Left ventricle myocardium inferior (tissue), 1 donor: ENCODE measurements at places on chromosomes 12 and 14. TPM values are rescaled to one million over a fixed set of nuclear protein-coding genes. Genes with fewer than 3 reads are reported as not detected.

- DNase-seq = no peak
Measured at GRCh38 chr12:48334808-48335207, 15.9 kb downstream of the ZNF641 start.

GRCh38 chr14:59354666-59355065 lies 110.5 kb downstream of the GPR135 start:
- no peak for DNase-seq

- DNase-seq = no peak
Measured at GRCh38 chr14:24794644-24795305, 160.8 kb upstream of the GZMB start.

DNA sequence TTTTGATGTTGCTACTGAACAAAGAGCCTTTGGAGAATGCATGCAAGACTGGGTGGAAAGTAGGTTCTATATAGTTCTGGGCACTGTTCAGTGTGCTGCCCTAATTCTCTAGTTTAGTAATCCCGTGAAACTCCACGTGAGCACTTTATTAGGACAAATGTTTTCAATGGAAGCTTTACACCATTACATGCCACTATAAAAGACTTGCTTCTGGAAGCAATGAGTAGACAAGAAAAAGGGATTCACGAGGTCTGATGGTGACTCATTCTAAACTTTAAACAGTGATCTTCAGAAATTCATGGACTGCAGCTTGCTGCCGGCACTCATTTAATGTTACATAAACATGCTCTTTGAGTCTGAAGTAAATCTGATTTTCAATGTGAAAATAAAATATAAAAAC lies 22.3 kb downstream of the ATG14 start:
- DNase-seq = no peak

DNA sequence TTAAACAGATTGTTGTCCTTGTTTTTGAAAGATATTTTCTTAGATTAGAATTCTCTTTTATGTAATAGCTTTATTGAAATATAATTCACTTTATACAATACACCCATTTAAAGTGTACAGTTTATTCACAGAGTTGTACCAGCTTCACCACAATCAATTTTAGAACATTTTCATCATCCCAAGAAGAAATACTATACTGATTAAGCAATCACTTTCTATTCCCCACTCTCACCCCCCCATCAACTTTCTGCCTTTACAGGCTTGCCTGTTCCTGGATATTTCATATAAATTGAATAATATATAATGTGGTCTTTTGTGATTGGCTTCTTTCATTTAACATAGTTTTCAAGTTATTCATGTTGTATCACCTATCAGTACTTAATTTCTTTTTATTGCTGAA lies 44.4 kb downstream of the ARHGAP5 start:
- no peak for DNase-seq

- no peak for DNase-seq
Measured at GRCh38 chr12:110718222-110718908, 24.3 kb downstream of the PPP1CC start.

DNA sequence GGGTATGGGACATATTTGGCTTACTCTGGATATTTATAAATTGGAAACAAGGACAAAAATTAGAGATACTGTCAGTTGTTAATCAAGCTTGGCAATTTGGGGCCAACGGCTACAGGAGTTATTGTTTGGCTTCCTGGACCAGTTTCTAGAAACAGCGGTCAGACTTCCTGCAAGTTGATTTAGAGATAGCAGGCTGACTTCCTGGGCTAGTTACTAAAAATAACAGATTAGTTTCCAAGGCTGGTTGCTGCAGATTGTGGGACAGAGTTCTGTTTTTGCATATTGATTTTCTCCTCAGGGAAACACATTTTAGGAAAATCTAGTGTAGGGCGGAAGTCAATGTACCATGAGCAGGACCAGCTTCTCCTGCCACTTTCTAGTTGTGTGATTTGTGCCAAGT lies 144.0 kb upstream of the TMPO start:
- DNase-seq = no peak

GRCh38 chr12:63792338-63792737 lies 12.6 kb downstream of the RXYLT1 start:
- DNase-seq = no peak

STYK1 gene
- not detected for total RNA-seq

DNA sequence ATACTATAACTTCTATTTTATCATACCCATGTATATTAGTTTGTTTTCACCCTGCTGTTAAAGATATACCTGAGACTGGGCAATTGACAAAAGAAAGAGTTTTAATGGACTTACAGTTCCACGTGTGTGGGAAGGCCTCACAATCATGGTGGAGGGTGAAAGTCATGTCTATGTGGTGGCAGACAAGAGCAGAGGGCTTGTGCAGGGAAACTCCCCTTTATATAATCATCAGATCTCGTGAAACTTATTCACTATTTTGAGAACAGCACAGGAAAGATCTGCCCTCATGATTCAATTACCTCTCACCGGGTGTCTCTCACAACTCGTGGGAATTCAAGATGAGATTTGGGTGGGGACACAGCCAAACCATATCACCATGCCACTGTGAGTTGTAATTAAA lies 135.8 kb downstream of the SYNE2 start:
- no peak for DNase-seq

- no peak for DNase-seq
Measured at GRCh38 chr12:56477521-56478225, 9.3 kb downstream of the SPRYD4 start.

DNA sequence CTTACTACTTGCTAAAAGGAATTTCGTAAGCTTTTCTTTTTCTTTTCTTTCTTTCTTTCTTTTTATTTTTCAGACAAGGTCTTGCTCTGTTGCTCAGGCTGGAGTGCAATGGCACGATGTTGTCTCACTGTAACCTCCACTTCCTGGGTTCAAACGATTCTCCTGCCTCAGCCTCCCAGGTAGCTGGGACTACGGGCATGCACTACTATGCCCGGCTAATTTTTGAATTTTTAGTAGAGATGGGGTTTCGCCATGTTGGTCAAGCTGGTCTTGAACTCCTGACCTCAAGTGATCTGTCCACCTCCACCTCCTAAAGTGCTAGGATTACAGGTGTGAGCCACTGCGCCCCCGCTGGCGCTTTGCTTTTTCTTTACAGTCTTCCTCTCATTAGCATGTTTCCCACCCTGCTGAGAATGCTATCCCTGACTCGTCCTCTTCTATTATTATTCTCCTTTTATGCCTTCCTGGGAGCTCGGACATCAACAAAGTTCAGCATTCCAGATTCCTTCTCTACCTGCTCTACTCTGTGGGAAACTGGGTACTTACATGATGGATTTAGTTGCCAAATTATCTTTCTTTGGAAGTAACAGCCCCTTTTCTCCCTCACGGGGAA lies 3.1 kb downstream of the MTHFD1 start:
- no peak for DNase-seq

DNA sequence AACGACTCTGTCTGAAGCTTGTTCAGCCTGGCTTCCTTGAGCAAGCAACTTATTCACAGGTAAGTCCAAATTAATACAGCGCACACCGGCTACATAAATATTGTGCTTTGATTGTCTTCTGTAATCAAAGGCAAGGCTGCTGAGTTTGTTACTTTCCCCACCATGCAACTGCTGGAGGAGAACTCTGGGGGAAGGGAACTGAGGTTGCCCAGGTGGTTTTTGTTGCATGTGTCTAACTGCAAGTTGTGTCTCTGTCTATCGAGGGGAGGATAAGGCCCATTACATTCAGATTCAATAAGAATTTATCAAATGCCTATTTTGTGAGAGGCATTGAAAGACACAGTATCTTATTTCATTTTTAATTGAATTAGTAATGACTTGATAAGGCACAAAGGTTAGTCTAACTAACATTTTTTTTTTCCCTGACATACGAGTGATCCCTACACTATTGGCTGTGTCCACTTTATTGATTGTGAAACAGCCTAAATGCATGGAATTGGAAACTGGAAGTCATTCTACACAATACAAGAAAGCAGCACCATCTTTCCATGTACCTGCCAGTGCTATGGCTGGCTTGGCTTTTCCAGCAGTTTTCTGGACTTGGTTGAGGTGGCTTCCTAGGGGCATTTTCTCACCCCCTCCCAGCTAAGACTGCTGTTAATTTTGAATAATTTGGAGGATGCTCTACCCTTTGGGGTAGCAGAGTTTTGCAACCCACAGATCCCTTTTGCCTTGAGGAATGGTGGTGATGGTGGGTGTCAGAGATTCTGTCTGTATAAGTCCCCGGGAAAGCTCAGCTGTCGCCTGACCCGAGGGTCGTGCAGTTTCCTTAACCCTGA lies 951 bp upstream of the CHST11 start:
- DNase-seq = no peak

SETD1B gene
- 7.9 TPM for total RNA-seq

DNA sequence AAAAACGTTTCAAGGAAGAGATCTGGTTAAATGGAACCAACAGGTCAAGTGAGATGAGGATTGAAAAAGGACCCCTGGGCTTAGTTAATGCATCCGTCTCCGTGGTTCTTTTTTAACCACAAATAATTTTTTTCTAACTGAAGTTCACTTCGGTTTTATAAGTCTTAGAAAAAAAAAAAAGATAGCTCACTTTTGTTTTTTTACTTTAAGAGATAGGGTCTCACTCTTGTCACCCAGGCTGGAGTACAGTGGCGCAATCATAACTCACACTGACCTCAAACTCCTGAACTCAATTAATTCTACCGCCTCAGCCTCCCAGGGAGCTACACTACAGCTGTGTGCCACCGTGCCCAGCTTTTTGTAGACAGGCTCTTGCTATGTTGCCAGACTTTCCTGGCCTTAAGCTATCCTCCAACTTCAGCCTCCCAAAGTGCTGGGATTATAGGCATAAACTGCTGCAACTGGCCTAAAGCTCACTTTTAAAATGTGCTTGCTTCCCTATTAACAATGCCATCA lies 11.8 kb downstream of the HNRNPC start:
- DNase-seq = no peak

- no peak for DNase-seq
Measured at GRCh38 chr14:44609876-44610510, 102.9 kb upstream of the FSCB start.

- no peak for DNase-seq
Measured at GRCh38 chr14:51545396-51545795, 106.3 kb upstream of the FRMD6 start.

DNA sequence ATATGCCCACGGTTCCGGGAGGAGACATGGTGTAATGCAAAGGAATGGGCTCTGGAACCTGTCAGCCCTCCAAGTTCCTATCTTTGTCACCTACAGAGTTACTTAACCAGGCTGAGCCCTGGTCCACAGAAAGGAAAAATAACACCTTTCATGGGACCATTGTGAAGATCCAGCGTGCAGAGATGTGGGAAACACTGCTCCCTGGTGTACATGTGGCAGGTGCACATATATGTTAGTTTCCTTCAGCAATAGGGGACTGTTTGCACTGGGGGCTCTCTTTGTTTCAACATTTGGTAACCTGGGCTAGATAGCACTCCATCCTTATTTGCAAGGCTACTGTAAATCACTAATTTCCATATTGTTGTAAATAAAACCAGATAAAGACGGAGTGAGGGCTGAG lies 72.3 kb downstream of the ANO2 start:
- no peak for DNase-seq

DNA sequence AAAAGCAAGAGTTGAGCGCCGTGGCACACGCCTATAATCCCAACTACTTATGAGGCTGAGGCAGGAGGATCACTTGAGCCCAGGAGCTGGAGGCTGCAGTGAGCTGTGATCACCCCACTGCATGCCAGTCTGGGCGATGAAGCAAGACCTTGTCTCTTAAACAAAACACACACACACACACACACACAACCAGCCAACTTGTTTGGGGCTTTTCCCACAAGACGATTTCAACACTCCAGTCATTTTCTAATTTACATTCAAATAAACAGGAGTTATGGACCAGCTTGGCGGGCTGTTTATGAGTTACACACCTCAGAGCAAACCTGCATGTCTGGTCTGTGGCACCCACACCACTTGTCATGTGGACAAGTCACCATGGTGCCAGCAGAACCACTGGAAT lies 6.7 kb downstream of the GLTP start:
- DNase-seq = no peak
